ENCODE measurements at places on chromosomes 12 and 14. TPM values are rescaled to one million over a fixed set of nuclear protein-coding genes. Genes with fewer than 3 reads are reported as not detected.

DNA sequence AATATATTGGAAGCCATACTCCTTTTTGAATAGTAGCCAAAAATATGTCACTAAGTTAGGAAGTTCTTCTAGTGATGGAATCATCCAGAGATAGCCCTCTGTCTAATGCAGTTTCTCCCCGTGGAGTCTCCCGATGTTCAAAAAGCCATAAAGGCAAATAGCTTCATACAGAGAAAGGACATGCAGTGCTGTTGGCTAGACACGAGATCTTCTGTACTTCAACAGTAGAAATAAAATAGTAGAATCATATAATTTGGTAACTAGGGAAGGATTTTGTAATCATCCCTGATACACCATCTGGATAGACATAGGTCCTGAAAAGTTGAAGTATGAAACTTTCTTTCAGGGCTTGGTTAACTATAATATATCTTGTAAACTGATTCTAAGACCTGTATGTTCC is 27.6 kb downstream of the LRFN5 start:
- no peaks in the 10 kb centered on the region for H3K4me1 ChIP-seq
- H3K36me3 ChIP-seq = no peaks in the 10 kb centered on the region
- H3K27me3 ChIP-seq = no peaks in the 10 kb centered on the region
- no peak overlapping the region for H3K4me3 ChIP-seq
- H3K27ac ChIP-seq = no peak overlapping the region

DNA sequence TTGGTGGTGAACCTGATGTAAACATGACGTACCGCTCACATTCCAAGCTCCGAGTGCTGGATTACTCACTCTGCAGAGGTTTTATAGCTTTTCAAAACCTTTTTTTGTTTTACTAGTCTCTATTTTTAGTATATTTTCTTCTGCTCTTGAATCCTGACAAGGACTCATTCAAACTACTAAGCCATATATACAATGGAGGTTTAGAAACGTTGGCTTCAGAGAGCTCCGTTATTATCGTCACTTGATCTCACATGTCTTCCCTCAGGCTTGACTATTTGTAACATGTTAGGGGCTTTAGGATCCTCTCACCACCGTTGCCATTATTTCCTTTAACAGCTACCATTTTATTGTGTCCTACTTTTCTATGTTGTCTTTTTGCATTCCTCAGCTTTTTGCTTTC is 1321.5 kb upstream of the FLRT2 start:
- no peak overlapping the region for H3K4me3 ChIP-seq
- no peaks in the 10 kb centered on the region for H3K36me3 ChIP-seq
- H3K4me1 ChIP-seq = no peaks in the 10 kb centered on the region
- no peak for DNase-seq
- no peaks in the 10 kb centered on the region for H3K27me3 ChIP-seq

- no peaks in the 10 kb centered on the region for H3K36me3 ChIP-seq
- no peaks in the 10 kb centered on the region for H3K27me3 ChIP-seq
- H3K4me3 ChIP-seq = no peak overlapping the region
- H3K27ac ChIP-seq = no peak overlapping the region
- DNase-seq = peak; percentile 25
These were observed 48.7 kb upstream of the ABCC9 start for GRCh38 chr12:21989819-21990412.

- H3K27ac ChIP-seq = no peak overlapping the region
- no peak overlapping the region for H3K4me3 ChIP-seq
- DNase-seq = no peak
- H3K36me3 ChIP-seq = no peaks in the 10 kb centered on the region
- H3K4me1 ChIP-seq = no peaks in the 10 kb centered on the region
These were observed 83.7 kb downstream of the DPF3 start for GRCh38 chr14:72810201-72810600.

GRCh38 chr12:92547906-92548305 is 154.9 kb upstream of the PLEKHG7 start:
- DNase-seq = no peak
- H3K36me3 ChIP-seq = no peaks in the 10 kb centered on the region
- H3K27me3 ChIP-seq = no peaks in the 10 kb centered on the region
- no peak overlapping the region for H3K27ac ChIP-seq

DNA sequence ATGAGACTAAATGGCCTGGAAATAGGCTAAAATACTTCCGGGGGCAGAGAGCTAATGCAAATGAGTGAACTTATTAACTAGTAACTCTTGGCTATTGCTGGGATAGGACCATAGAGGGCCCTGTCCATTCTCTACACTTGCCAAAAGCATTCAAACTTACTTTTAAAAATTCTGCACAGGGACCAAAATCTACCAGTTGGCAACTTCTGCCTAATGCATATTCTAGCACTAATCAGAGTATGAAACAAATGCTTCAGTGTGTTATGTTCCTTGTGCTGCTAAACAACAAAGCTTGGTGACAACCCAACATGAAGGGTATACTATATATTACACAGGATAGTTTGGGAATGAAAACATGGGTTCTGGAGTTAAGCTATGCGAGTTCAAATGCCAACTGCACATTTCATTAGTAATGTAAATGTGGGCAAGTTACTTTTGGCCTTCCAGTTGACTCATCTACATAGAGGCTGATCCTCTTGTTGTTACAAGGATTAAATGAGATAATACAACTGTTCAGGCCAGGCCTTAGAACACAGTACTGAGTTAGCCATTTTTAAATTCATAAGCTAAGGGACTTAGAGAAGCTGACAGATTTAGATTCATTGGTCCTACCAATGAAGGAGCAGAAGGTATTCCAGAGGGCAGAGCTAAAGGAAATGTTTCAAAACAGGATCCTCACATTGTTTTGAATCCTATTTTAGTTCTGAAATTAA is 32.4 kb downstream of the HIGD1C start:
- no peaks in the 10 kb centered on the region for H3K27me3 ChIP-seq
- no peak overlapping the region for H3K27ac ChIP-seq
- DNase-seq = peak; percentile 43
- peaks cover 1% of the 10 kb centered on the region for H3K36me3 ChIP-seq
- H3K4me1 ChIP-seq = peaks cover 2% of the 10 kb centered on the region

- no peaks in the 10 kb centered on the region for H3K4me1 ChIP-seq
- H3K4me3 ChIP-seq = no peak overlapping the region
- DNase-seq = no peak
These were observed 240.6 kb upstream of the GRIP1 start for GRCh38 chr12:66919466-66919865.

The FOXN4 gene
- not detected for total RNA-seq

The SIX6 gene
- not detected for total RNA-seq

The FGF23 gene
- total RNA-seq = not detected
